ENCODE measurements at places on chromosomes 3 and 15. TPM values are rescaled to one million over a fixed set of nuclear protein-coding genes. Genes with fewer than 3 reads are reported as not detected.

Gene TMEM207
- total RNA-seq: not detected

Gene HSPBAP1
- total RNA-seq: 5.0 TPM

Gene OR5K2
- not detected for total RNA-seq

Gene PLCL2
- total RNA-seq: 3.5 TPM

Gene RASL12
- total RNA-seq: not detected

Gene BMF
- total RNA-seq: 4.6 TPM

Gene ZDHHC19
- total RNA-seq: not detected

Gene CTXN2
- total RNA-seq: not detected

Gene LMAN1L
- not detected for total RNA-seq

Gene SHF
- 1.1 TPM for total RNA-seq

Gene CLEC3B
- not detected for total RNA-seq

Gene C2CD4A
- total RNA-seq: 0.35 TPM

Gene TRPC1
- total RNA-seq: 6.9 TPM

Gene SERPINI2
- not detected for total RNA-seq

Gene SLC7A14
- 0.12 TPM for total RNA-seq

Gene SLC28A1
- total RNA-seq: not detected

Gene HCN4
- 0.14 TPM for total RNA-seq

Gene GOLGA8S
- total RNA-seq: not detected

Gene INKA1
- total RNA-seq: 2.5 TPM

Gene LRRC15
- not detected for total RNA-seq

Gene PPP1R14D
- total RNA-seq: not detected
